ENCODE measurements at places on chromosomes 3 and 15. TPM values are rescaled to one million over a fixed set of nuclear protein-coding genes. Genes with fewer than 3 reads are reported as not detected.

DNA sequence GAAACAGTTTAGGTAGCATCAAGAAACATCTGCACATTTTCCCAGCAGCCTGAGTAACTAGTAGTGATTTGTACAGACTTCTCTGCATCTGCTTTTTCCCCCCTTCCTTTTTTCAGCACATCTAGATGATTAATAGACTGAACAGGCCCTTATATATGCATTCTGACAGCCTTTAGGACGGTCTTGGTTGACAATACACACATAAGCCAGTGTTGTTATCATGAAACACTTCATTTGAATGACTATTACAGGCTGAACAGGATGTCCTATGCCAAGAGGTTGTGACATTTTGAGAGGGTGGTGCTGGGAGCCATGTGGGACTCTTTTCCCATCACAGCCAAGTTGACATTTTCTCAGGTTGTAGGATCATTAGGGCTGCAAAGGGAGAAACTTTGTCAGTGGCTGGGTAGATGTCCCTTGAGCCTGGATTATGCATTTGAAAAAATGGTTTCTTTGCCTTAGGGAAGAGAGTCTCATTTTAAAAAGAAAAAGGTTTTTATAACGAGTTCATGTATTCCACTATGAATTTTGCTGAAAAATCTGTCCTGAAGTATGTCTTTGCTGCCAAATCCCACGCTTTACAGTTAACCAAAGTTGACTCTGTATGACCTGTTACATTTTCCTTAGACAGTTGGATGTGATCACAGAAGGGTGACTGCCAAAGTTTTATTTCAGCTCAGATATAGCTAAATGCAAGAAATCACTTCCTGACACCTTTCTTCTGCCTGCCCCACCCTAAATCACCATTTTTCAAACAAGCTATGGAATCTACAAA, 73.7 kb downstream of the FILIP1L start:
- DNase-seq = no peak

DNA sequence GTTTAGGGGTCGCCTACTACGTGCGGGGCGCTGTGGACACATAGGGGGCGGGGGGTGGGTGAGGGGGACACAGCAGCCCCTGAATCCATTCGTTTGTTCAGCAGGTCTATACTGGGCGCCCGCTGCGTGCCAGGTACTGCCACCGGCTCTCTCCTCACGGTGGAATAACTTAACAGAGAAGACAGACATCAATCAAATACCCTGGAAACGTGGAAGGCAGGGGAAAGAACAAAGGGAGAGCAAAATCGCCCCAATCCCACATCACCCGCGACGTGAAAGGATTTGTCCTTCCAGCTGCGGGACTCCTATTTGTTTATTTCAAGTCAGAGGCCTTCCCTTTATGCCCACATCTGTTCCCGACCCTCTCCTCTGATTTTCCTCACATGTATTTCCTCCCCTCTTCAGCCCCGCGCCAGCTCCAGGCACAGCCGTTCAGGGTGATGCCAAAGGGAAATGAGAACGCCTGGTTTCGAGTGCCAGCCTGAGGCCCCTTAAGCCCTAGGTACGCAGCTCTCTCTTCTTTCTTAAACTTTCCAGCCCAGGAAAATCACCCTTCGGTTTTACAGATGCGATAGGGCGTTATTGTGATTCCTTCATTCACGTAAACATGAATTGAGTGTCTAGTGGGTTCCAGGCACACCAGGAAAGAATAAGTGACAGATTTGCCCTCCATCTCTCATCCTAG, 726 bp upstream of the PROK2 start:
- DNase-seq = no peak

DNA sequence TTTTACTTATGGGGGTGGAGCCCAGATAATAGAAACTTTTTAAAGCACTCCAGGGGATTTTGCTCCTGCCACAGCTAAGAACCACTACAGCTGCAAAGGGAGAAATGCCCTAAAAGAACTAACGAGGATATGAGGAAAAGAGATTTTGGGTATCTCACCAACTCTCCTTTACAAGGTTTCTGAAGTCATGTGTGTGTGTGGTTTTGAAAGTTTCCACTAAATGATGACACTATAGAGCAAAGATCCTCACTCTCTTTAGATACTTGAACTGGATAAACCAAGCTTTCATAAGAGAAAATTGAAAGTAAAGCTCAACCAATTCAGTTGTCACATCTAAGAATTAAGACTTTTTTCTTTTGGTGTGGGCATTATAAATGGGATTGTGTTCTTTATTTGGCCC, 455.3 kb upstream of the ALCAM start:
- no peak for DNase-seq

DNA sequence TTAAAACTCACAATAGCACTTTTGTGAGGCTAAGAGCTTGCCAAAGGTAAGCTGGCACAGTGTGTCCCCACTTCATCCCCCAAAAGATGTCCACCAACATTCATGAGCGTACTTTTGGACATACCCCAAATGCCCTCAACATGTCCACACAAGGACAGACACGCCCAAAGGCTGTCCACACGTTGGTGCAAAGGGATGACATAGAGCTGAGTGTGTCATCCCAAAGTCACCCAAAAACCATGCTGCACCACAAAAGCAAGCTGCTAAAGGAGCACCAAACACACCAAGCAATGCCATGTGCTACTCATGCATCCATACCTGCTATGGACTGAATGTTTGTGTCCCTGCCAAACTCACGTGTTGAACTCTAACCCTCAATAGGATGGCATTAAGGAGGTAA, 57.9 kb downstream of the KLF13 start:
- no peak for DNase-seq

DNA sequence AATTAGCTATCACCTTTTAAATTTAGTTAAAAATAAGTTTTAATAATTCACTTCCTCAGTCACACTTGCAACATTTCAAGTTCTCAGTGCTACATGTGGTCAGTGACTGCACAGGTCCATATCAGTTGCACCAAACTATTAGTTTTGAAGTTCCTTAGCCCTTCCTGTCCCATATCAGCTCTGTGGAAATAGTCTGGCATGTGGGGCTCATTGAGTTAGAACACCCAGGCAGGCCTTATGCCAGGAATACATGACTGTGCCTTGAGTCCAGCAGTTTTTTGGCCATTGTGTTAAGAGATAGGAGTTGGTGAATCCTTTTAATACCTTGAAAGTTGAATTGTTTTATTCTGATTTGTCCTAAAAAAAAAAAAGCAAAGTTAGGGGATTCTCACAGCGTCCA, 153.7 kb upstream of the BFSP2 start:
- no peak for DNase-seq

The CCDC39 gene
- 0.54 TPM for total RNA-seq
